Urinary bladder (tissue), 4 donors: ENCODE measurements at places on chromosomes 11 and 22.

DNA sequence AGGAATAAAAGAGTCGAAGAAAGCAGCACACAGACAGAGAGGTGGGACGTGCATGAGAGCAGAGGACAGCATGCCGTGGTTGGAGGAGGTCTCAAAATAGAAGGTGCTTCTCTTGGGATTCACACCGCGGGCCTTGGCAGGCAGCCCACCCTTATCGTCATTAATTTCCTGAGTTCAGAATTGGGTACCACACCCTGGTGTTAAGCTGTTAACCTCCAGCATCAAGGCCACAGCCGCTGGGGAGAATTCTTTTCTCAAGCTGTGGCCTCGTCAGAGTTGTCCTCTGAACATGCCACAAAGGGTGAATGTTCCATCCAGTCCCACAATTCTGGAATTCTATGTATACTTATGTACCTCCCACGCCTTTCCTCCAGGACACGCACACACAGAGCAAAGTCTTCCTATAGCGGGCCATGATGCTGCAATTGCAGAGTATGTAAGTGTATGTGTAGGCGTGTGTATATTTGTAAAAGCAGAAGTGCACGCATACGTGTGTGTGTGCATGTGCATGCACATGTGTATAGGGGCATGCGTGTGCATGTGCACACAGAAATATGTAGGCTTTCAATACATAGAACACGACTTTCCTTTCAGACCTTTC lies 39.0 kb downstream of the ADAMTS8 start:
- DNase-seq, result no peak

DNA sequence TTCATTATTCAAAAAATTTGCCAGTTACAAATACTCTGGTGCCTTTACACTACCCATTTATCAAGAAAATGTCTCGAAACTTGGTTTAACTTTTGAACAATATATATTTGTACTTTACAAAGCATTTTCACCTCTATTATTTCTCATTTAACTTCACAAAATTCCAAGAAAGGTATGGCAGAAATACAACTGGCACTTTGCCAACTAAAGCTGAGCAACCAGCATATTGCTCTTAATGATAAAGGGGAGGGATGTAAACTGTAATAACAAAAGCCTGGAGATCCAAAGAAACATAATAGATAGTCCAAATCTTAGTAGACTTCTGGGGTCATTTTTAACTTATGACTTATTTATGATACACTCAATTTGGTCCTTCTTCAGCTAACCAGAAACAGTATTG lies 7.7 kb downstream of the PITPNB start:
- DNase-seq, result no peak

DNA sequence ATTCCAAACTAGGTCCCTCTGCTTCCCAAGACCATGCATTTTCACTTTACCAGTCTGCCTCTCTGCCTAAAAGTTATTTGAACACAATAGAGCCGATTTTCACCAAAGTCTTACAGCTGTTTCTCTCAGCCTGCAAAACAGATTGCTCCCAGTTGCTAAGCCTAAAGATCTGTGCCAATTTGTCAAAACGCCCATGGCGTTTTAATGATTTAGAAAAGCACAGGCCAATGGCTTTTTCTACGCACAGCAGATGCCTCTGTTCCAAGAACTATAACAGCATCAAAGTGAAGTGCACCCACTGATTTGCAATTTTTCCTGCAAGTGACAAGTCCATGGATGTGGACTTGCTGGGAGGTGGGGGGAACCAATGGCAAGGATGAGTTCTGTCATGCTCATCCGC lies 173.9 kb upstream of the SYN3 start:
- no peak for DNase-seq

DNA sequence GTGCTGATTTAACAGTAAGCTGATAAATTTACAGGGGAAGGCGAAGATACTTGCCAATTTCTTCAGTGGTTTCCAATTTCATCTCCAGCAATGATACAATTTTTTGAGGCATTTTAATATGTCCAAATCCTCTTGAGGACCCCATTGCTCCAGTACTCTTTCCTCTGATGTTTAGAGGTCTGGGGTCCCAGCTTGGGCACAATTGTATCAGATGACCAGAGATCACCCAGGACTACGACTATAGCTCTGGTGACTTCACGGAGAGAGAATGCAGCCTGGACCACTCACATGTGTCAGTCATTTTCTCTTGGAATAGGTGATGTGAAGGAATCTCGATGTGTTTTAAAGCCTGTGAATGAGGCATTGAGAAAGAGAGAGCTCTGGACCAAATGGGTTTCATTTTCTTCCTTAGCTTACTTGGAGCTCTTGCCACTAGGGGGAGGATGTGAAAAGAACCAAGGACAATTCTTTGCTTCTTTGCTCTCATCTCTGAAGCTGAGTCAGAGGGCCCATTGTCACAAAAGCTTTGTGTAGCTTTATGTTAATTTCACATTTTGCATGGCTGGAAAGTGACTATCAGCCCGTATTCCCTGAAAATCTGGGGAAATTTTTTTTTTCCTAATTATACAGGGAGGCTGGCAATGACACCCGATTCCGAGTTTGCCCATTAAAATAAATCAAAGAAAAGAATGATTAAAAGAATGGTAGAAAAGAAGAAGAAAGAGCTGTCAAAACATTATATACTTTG lies 6.7 kb upstream of the CCDC90B start:
- peak; percentile 14 for DNase-seq

DNA sequence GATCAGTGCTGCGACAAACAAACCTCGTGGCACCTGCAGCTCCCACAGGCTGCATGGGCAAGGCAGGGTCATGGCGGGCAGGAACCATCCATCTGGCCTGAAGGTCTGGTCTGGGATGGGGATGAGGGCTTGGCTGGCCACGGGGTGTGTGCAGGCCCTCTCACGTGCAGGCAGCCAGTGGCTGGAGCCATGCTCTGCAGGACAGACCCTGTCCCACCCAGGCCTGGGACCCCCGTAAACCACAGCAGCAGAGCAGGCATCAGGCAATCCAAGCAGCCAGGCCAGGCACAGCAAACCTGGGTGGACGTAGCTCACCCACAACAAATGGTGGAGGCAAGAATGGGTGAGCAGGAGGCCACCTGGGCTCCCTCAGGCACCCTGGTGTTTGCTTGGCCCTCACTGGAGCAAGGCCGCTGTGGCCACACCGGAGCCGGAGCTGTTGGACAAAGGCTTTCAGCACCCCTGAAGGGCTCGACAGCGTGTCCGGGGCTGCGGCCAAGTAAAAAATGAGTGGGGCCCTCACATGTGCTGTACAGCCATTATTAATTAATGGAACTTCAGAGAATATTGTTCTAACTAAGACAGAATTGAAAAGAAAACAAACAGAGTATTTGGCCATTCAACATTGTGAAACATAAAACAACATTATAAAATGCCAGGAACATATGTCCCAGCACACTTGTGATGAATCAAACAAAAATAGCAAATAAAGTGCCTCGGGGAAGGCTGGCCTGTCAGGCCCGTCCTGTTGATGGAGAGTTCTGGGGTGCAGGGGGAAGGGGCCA lies 24.0 kb upstream of the GNB1L start:
- no peak for DNase-seq

- DNase-seq, result no peak
Observed at GRCh38 chr11:101342307-101342706, 212.7 kb upstream of the PGR start.

GRCh38 chr11:95544095-95544856 lies 245.3 kb downstream of the FAM76B start:
- no peak for DNase-seq

GRCh38 chr11:95387325-95387724 lies 156.3 kb upstream of the SESN3 start:
- no peak for DNase-seq

DNA sequence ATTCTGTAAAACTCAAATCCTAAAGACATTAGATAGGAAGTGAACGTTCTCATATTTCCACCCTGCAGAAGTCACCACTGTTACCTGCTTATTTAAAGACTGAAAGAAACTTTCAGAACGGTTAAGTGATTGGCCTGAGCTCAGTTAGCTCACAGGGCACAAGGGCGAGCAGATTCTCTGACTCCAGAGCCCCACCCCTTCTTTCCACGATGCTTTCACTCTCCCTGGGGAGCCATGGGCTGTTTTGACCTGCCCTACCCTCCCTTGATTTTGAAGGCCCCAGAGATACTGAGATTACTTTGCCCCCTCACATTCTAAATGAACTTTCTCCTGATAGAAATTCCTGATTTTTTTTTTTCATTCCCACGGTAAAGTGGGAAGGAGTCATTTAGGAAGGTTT lies 33.9 kb downstream of the ARHGAP1 start:
- DNase-seq, result no peak

- no peak for DNase-seq
Observed at GRCh38 chr22:22717664-22718063, 73.2 kb downstream of the GGTLC2 start.
